ENCODE measurements at places on chromosomes 3 and 15.

DNA sequence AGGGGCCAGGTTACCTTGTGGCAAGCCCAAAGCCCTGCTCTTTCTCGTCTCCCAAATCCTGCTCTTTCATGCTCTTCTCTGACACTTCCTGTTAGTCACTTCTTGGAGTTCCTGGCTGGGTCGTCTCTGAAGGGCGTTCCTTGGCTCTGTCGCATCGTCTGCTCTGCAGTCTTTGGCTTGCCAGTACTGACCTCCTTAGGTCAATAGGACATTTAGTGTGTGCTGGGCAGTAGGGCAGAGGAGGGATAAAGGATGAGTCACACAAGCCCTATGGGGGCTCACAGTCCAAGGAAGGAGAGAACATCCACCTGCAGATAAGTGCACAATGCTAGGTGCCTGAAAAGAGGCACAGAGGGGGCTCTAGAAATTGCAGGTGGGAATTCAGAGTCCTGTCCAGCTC, 87.5 kb downstream of the FAM43A start:
- no peak for DNase-seq

- DNase-seq, result no peak
Measured at GRCh38 chr3:195268576-195269309, 2.2 kb downstream of the XXYLT1 start.

GRCh38 chr3:86634361-86634760, 356.6 kb downstream of the VGLL3 start:
- DNase-seq, result no peak

DNA sequence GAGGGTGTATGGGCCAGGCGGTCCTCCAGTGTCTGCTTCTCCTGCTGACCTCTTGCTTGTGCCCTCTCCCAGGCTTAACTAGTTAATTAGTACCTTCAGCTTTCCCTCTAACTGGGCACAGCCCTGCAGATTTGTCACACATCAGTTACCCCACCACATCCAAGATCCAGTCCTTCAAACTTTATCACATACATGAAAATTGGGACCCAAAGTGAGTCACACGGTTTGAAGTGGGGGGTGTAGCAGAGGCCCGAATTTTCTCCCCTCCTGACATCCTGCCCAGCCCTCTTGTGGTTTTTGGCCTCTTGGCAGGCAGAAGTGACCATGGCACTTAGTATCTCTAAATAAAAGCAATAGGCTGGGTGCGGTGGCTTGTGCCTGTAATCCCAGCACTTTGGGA, 3.9 kb downstream of the MAPKAPK3 start:
- no peak for DNase-seq

DNA sequence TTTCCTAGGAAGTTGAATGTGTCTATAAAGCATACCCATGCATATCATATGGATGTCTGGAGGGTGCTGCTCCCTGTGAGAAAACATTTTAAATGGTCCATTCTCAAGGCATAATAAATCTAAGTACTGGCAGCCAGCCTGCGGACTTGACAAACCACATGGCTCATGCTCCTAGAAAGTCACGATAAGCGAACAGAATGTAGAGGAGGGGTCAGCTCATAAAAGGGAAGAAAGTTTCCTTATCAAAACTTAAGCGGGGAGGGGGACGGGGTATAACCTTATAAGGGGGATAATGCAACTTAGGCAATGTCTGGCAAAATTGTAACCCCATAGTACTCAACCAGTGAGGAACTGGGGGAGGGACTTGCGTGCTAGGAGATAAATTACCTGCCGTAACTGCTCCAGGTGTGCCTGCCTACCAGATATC, 159.8 kb upstream of the LMCD1 start:
- DNase-seq, result no peak

DNA sequence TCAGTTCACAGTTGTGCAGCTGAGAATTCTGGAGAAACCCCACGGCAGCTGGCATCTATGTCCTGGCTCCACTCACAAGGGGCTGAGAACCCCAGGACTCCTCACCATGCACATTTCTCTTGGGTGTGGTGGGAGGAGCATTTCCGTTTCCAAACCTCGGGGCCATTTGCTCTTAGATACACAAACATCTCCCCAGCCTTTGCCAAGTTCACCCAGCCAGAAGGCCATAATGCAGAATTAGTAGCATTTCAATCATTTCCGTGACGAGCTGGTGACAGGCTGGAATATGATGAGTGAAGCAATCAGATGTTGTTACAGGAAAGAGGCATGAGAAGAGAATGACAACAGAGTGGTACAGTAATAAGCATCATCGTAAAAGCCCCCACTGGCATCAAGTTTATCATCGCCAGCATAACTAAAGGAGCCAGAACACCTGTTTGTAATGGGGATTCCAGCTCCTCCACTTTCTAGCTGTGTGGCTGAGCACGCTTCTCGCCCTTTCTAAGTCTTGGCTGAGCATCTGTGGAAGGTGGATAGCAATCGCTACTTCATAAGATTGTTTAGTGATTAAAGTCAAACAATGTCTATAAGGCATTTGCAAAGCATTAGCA, 82.0 kb downstream of the LIPC start:
- DNase-seq, result no peak

- DNase-seq, result no peak
Measured at GRCh38 chr3:184171562-184171961, 3.1 kb upstream of the AP2M1 start.

- DNase-seq, result no peak
Measured at GRCh38 chr15:55224892-55225291, 28.2 kb upstream of the RSL24D1 start.

DNA sequence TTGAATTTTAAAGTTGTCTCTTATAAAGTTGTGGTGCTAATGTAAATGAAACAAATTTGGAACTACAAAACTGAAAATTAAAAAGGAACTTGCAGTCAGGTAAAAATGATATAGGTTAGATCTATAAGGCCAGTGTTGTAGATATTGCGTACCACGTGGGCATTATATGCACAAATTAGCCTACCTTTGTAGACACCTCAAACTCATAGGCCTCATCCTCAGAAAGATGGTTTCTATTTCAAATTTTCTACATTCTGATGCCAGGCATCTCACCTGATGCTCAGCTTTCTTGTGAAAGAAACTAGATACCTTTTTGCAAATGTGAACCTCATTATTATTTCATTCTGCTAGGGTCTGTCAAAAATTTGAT, 25.6 kb downstream of the TMEM207 start:
- DNase-seq, result no peak

DNA sequence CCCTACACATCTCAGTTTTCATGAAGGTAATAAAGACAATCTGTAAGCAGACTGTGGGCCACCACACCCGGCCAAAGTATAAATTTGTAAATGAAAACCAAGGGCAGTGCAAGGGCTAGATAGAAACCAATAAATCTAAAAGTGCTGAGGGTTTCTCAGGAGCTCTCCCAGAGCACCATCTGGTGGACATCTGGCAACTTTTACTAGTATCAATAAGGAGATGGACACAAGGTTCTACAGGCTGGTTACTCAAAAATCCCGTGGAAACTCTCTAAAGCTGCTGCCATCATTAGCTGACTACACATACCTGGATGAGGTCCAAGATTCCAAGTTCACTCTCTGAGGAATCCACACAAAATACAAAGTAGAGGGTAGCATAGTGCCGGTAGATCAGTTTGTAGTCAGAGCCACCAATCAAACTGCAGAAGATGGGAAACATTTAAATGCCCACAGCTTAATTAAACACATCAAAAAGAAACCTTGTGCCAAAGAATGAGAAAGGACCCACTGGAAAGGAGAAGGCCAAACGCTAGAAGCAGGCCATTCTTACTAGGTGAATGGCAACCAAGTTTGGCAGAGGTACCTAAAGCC, 5.5 kb downstream of the AP3S2 start:
- no peak for DNase-seq

DNA sequence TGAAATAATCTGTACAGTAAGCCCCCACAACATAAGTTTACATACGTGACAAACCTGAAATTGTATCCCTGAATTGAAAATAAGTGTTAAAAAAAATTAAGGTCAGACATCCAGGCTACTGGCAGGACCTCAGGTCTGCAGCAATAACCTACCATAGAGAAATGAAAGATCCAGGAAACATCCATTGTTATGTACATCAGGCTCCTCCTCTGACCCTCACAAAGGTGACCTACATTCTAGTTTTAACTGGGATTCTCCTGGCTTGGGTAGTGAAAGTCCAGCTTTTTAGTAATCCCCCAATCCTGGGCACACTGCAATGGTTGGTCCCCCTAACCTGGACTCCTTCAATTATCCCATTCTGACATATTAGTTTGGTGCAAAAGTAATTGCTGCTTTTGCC, 749.6 kb upstream of the LMCD1 start:
- no peak for DNase-seq

- no peak for DNase-seq
Measured at GRCh38 chr3:172285844-172286243, 162.4 kb downstream of the GHSR start.

GRCh38 chr3:42195879-42196330, 70.1 kb downstream of the CCK start:
- DNase-seq, result no peak

GRCh38 chr3:126836220-126836860, 132.3 kb downstream of the CHCHD6 start:
- DNase-seq, result no peak

GRCh38 chr3:140391061-140391460, 286.8 kb upstream of the TRIM42 start:
- no peak for DNase-seq

DNA sequence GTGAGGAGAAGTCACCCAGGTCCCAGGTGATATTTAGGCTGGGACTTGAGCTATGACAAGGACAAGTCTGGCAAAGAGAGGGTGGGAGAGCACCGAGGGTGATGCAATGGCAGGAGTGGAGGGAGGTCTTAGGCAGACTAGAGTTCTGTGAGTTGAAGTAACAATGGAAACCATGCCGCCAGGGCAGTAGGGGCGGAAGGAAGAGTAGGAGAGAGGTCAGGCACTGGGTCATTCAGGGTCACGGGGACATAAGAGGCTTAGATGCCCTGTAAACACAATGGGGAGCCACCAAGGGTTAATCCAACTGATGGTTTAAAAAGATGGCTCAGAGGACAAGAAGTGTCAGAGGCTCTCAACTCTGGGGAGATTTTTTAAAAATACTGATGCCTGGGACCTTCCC, 199.7 kb upstream of the LRTM1 start:
- no peak for DNase-seq

DNA sequence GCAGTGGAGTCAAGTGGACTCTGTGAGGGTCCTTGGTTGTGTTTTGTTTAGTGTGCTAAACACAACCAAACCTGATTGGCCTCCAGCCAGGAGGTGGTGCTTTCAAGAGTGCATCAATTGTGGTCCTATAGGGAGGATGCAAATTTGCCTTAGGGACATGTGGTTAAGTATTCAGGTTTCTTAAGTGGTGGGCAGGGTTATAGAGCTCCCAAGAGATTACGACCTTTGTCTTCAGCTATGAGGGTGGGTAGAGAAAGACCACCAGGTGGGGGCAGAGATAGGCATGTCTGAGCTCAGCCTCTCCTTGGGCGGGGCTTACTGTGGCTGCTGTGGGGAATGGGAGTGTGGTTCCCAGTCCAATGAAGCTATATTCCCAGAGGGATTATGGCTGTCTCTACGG, 186.6 kb downstream of the SQOR start:
- DNase-seq, result no peak

- DNase-seq, result no peak
Measured at GRCh38 chr3:180870008-180870699, 42.3 kb upstream of the FXR1 start.

DNA sequence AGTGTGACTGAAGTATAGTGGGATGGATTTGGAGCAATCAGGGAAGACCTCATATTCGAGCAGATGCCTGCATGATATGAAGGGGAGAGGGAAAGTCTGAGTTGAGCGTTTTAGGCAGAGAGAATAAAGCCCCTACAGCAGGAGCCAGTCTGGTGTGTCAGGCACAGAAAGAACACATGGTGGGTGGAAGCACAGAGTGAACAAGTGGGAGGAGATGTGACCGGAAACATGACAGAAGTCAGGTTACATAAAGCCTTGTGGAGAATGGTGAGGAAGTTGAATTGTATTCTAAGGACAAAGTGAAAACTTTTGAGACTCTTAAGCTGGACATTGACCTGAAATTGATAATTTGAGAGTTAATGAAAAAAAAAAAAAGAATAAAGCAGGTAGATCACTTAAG, 541.0 kb downstream of the PLOD2 start:
- DNase-seq, result no peak

DNA sequence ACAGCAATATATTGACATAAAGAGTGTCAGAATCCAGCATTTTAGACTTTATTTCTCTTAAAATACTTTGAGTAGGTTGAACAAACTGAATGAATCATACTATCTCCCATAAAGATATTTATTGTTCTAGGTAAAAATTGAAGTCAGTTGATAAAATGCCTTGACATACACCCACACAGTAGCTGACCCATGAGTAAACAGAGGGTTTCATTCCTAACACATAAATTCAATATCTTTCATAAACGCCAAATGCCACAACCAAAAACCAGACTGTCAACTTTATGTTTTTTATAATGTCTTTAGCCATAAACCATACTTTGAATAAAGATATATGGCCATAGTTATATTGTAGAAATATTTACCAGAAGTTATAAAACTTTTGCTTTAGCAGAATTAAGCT, 742.4 kb downstream of the NAALADL2 start:
- no peak for DNase-seq

- DNase-seq, result peak; percentile 21
Measured at GRCh38 chr3:28575100-28575745, 226.6 kb upstream of the AZI2 start.

GRCh38 chr15:34942363-34942762, 27.2 kb downstream of the AQR start:
- DNase-seq, result no peak

DNA sequence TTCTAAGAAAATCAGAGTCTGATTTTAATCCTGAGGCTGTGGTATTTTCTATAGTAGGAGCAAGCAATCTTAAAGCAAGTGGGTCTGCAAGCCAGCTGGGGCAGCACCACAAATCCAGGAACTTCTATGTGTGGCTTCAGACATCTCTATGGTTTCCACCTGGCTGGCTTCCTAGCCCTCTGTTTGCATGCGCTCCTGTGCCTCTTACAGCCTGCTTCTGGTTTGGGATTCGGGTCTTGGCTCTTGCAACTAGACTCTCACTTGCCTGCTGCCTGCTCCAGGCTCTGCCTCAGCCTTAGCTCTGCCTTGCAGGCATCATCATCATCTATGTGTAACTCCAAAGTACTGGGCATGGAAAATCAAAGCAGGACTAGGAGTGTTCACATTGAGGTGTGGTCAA, 43.4 kb downstream of the MINDY4B start:
- DNase-seq, result no peak

- DNase-seq, result no peak
Measured at GRCh38 chr3:196222876-196223595, 6.7 kb downstream of the SLC51A start.

DNA sequence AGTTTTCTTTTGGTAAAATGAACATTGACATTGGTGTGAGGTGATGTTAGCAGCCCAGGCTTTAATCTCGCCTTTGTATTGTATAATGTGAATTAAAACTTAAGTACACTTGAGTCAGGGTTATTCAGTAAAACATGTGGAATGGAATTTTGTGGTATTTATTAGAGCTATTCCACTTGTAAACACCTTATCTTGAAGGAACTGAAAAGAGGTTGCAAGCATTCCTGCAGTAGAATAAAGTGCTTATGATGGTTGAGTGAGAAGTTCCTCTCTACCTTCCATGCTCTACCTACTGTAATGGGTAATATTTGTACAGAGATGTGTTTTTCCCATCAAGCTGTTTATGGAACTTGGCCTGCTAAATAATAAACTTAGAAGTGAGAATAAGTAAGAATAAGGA, 36.1 kb downstream of the HMG20A start:
- DNase-seq, result no peak

Data from amygdala (tissue), 56 donors.